CD4-positive, alpha-beta T cell treated with Interleukin-4 for 1 hour (primary cell): ENCODE measurements at places on chromosomes 12 and 14.
A peak's percentile ranks its signal among the peaks of the same experiment; 100 is the strongest.

DNA sequence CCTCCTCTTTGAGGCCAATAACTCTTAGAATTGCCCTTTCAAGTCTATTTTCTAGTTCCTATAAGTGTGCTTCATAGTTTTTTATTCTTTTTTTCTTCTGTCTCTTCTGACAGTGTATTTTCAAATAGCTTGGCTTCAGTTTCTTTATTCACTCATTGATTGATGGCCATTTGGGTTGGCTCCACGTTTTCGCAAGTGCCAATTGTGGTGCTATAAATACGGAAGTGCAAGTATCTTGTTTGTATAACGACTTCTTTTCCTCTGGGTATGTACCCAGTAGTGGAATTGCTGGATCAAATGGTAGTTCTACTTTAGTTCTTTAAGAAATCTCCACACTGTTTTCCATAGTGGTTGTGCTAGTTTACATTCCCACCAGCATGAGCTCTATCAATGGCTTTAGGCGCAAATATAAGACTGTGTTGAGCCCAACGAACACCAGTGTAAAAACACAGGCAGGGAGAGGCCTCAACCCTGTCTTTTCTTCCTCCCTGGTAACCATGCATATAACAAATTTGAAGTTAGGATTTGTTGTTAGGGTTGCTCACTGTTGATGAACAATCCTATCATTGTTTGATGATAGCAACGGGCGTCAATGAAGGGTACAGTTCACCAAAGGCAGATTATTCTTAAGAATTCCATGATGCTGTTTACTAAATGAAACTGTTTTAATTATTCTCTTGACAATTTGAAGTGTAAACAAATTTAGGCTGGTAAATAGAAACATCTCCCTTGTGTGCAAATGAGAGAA, 13.3 kb upstream of the LMNTD1 start:
- no peak for DNase-seq

GRCh38 chr12:108511633-108512540, 3.2 kb upstream of the FICD start:
- peak; percentile 80 for DNase-seq

GRCh38 chr14:65926935-65927700, 514.6 kb downstream of the FUT8 start:
- DNase-seq = peak; percentile 22

- DNase-seq = no peak
These were observed 162.9 kb downstream of the GXYLT1 start for GRCh38 chr12:41981758-41982157.

- no peak for DNase-seq
These were observed 754 bp downstream of the ZNF605 start for GRCh38 chr12:132955094-132956010.

GRCh38 chr12:50006280-50006679, 19.0 kb downstream of the RACGAP1 start:
- DNase-seq = no peak

- no peak for DNase-seq
These were observed 185.5 kb downstream of the FOXN3 start for GRCh38 chr14:89231426-89232113.

DNA sequence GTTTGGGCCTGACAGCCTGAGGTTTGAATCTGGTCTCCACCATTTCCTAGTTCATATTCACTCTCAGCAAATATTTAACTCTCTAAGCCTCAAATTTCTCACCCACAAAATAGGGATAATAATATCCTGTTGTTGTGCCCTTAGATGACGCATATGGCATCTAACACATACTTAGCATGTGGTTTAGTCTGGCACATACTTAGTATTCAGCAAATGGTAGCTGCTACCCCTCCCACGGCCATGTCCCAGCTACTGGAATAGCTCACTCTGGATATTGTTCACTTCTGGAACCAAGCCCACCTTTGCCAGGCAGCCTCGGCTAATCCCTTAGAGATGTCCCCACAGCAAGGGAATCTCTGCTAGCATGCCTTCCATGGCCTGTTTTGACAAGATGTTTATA, 53.3 kb downstream of the BICD1 start:
- DNase-seq = no peak

GRCh38 chr14:101843665-101844064, 82.2 kb downstream of the PPP2R5C start:
- peak; percentile 84 for DNase-seq

DNA sequence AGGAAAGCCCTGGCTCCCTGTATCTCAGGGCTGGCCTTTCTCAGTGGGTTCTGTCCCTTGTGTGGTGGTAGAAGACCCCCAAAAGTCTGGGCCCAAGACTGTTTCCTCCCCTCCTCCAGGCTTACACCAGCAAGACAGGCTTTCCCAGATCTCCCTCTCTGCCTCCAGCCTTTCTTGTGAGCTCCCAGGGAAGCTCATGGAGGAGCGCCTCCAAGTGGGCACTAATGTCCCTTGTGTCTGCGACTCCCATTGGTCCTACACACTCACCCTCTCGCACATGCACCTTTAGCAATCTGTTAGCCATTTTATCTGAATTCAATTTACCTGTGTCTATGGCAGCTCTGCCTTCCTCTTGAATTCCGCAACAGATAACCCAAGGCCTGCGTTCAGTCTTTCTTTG, 251.1 kb upstream of the CAND1 start:
- no peak for DNase-seq

- DNase-seq = no peak
These were observed 41.4 kb downstream of the FUT8 start for GRCh38 chr14:65453807-65454480.

GRCh38 chr12:112018571-112019237, 5.5 kb downstream of the ERP29 start:
- no peak for DNase-seq

GRCh38 chr12:71411635-71412034, 28.0 kb upstream of the LGR5 start:
- no peak for DNase-seq

- no peak for DNase-seq
These were observed 129.1 kb downstream of the GPR135 start for GRCh38 chr14:59336098-59336497.

GRCh38 chr12:1606021-1606622, 11.7 kb upstream of the FBXL14 start:
- no peak for DNase-seq

DNA sequence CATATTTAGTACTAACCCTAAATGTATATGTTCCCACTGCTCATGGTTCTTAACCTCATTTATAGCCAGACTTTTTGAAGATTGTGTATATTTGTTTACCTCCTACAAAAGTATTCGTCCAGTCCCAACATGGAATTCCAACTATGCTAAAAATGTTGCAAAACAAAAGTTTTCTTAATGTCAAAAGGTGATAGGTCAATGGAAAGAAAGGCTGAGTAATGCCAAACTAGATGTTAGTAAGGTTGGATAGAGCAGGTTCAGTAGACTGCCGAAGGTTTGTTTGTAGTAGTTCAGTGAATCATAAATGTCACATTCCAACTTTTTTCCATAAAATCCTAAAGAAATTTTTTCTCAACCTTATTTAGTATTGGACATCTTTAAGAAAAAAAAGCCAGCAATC, 874.5 kb downstream of the FLRT2 start:
- DNase-seq = no peak

- no peak for DNase-seq
These were observed 72.2 kb downstream of the DENND5B start for GRCh38 chr12:31518680-31519227.
